ENCODE measurements at places on chromosomes 1 and 21.

GRCh38 chr1:163875200-163875926, 553.6 kb downstream of the NUF2 start:
- DNase-seq = no peak

GRCh38 chr1:108824051-108824450, 32.8 kb downstream of the AKNAD1 start:
- DNase-seq = no peak

DNA sequence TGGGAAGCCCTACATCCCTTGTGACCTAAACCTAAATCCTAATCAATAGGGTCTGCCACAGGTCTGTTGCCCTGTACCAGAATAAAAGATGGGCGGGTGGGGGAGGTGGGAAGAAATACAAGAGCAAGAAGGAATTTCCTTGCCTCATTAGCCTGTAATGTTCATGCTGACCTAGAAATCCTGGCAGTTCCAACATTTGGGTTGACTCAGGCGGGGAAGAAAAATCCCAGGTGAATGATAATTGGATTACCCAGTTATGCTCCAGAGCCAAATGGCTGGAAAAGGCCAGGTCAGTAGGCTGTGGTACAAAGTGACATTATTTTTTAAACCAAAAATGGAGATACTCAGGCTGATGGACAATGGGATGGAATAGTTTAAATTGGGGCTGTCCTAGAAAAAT, 27.3 kb upstream of the A3GALT2 start:
- no peak for DNase-seq

DNA sequence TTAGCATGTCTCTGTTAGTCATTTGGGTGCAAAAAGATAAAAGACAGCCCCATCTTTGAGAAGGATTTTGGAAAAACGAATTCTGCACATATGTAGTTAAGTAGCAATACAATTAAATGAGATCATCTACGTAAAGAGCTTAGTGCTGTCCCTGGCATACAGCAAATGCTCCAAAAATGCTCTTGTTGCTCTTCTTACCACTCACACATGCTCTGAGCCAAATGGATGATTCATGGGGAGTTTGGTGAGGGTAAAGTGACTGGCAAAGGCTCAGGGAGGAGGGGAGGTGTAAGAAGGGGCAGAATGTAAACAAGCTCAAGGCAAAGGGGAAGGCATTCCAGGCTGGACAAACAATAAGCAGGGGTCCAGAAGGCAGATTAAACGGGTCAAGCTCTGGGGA, 191.9 kb downstream of the AK5 start:
- DNase-seq = no peak

GRCh38 chr1:79133774-79134364, 127.3 kb upstream of the ADGRL4 start:
- DNase-seq = no peak

- peak; percentile 56 for DNase-seq
Observed at GRCh38 chr21:38126666-38127303, 130.0 kb upstream of the KCNJ15 start.

DNA sequence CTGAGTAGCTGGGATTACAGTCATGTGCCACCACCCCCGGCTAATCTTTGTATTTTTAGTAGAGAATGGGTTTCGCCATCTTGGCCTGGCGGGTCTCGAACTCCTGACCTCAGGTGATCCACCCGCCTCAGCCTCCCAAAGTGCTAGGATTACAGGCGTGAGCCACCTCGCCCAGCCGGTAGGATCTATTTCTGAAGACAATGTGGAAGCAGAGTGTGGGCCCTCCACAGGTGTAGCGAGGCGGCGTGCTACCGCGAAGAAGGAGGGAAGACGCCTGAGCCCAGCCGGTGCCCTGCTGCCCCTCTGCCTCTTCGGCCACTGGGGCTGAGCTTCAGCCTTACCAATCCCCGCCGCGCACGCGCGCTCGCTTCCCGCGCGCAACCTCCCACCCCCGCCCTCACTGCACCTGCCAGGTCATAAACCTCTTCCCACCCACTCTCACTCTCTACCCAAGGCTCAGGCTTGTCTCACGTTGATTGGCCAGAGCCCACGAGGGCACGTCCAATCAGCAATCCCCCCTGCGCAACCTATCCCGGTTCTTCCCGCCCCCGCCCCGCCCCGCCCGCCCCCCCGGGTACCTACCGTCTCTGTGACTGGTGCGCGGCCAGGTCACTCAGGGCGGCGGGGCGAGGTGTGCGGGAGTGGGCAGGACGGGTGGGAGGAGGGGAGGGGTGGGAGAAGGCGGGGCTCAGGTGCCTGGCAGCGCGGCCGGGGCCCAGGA, 409 bp upstream of the HOOK1 start:
- peak; percentile 61 for DNase-seq

DNA sequence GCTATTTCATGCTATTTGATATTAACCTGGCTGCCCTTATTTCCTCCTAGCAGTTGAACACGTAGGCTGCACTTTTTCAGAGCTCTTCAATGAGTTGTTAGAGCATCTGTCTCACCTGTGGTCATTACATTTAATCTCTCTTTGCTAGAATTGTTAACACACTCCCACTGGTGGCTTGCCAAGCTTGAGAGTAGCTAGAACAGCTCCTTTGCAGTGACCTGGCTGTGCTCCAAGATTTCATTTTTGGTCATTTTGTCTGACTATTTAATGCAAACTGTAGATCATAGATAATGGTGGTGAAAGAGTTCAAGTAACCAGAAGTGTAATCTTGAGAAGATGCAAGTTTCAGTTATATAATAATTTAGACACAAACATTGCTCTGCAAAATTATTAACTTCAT, 105.6 kb downstream of the LRRC7 start:
- no peak for DNase-seq
